ENCODE measurements at places on chromosomes 2 and 18. TPM values are rescaled to one million over a fixed set of nuclear protein-coding genes. Genes with fewer than 3 reads are reported as not detected.

- peak; percentile 68 for DNase-seq
Measured at GRCh38 chr2:173077506-173078177, 2.0 kb downstream of the MAP3K20 start.

DNA sequence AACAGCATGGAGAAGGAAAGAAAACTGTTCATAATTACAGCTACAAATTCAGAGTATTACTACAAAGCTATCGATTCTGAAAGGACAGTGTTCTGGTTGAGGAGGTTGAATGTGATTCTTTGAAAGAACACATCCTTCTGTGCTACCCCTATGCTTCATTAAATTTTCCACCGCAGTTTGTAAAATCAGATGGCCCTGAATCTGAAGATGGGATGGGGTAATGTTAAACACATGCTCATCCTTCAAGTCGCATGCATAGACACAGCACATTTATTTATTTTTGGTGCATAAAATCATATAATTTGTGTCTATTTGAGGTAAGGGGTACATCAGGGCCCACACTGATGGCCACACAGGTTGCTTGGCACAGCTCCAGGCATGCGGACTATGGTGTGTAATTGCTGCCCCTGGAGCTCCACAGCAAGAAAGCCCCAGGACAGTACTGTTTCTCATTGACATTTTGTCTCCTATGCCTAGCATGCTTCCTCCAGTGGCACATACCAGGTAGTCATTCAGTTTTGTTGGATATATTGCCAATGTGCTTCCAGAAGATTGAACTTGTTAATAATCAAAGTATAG is 238.8 kb upstream of the TANK start:
- no peak for DNase-seq

GRCh38 chr2:63581298-63581961 is 6.8 kb downstream of the WDPCP start:
- peak; percentile 42 for DNase-seq

GRCh38 chr2:69565431-69565839 is 78.1 kb downstream of the AAK1 start:
- no peak for DNase-seq

GRCh38 chr2:205510345-205510744 is 172.0 kb upstream of the NRP2 start:
- DNase-seq = no peak

DNA sequence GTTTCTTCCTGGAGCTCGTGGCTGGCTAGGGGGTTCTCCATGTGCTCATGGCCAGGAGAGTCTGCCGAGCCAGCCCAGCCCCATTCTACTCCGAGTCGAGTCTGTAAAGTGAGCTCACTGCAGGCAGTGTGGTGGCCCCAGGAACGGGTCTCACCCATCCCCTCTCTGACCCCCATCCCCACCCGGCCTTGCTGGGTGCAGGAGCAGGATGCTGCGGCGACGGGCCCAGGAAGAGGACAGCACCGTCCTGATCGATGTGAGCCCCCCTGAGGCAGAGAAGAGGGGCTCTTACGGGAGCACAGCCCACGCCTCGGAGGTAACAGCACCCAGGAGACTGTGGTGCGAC is 1.4 kb downstream of the ANO7 start:
- no peak for DNase-seq

DNA sequence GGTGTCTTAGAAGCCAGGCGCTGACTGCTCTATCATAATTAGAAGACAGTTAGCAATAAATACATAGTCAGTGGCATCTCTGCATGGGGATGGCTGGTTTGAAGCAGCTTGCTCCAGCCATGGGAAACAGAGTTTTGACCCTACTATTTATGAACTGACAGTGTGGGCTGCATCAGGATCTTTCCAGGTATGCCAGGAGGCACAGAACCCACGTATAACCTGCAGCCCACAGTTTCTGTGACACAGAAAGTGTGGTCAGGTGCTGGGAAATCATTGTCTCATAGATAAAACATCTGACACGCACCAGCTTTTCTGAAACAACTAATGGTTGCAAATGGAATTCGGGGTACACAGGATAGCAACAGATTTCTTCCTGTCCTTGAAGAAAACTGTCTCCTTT is 34.7 kb downstream of the INPP4A start:
- no peak for DNase-seq

The DPP4 gene
- 9.8 TPM for polyA plus RNA-seq

The TBR1 gene
- 0.06 TPM for polyA plus RNA-seq

Measured in IMR-90 (cell line).